ENCODE measurements at places on chromosomes 3 and 15. TPM values are rescaled to one million over a fixed set of nuclear protein-coding genes. Genes with fewer than 3 reads are reported as not detected.

The EID1 gene
- total RNA-seq: 141 TPM

The TAMM41 gene
- 27.6 TPM for total RNA-seq

The CKMT1B gene
- total RNA-seq: 3.8 TPM

The SLC35A5 gene
- total RNA-seq: 15.2 TPM

The LRRC31 gene
- total RNA-seq: not detected

The AADACL2 gene
- total RNA-seq: not detected

The TXNRD3 gene
- total RNA-seq: 6.5 TPM

The ANKRD34C gene
- not detected for total RNA-seq
